Colonic mucosa (tissue), 4 donors: ENCODE measurements at places on chromosomes 1 and 21.

DNA sequence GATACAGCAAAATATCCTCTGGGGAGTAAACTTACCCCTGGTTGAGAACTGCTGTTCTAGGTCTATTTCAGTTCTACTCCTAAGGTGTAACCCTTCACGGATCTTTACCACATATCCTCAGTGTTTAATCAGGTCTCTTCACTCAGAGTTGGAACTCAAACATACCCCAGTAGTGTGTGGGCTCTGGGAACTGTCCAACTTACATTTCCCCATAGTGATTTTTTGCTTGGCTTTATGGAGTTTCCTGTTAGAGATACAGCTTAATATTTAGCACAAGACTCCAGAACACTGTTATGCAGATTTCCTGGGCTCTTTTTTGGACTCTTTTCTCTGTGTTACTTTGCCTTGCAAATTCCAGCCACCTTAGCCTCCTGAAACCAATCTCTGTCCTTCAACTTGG is 26.7 kb upstream of the LIN9 start:
- H3K4me1 ChIP-seq: no peaks in the 10 kb centered on the region

DNA sequence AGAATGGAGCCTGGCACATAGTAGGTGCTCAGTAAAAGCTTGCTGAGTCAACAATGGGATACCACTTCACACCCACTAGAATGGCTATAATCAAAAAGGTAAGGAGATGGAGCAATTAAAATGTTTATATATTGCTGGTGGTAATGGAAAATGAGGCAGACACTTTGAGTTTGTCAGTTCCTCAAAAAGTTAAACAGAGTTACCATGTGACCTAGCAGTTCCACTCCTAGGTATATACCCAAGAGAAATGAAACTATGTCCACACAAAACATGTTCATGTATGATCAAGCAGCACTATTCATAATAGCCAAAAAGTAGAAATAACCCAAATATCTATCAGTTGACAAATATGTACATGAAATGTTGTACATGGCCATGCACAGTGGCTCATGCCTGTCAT is 74.8 kb upstream of the ECE1 start:
- H3K36me3 ChIP-seq: no peaks in the 10 kb centered on the region
- no peak overlapping the region for H3K27ac ChIP-seq
- H3K4me3 ChIP-seq: no peak overlapping the region
- no peaks in the 10 kb centered on the region for H3K4me1 ChIP-seq

- no peaks in the 10 kb centered on the region for H3K4me1 ChIP-seq
- H3K4me3 ChIP-seq: no peak overlapping the region
- H3K27me3 ChIP-seq: no peaks in the 10 kb centered on the region
- H3K36me3 ChIP-seq: no peaks in the 10 kb centered on the region
Observed at GRCh38 chr1:101884621-101885020, 112.1 kb downstream of the OLFM3 start.

DNA sequence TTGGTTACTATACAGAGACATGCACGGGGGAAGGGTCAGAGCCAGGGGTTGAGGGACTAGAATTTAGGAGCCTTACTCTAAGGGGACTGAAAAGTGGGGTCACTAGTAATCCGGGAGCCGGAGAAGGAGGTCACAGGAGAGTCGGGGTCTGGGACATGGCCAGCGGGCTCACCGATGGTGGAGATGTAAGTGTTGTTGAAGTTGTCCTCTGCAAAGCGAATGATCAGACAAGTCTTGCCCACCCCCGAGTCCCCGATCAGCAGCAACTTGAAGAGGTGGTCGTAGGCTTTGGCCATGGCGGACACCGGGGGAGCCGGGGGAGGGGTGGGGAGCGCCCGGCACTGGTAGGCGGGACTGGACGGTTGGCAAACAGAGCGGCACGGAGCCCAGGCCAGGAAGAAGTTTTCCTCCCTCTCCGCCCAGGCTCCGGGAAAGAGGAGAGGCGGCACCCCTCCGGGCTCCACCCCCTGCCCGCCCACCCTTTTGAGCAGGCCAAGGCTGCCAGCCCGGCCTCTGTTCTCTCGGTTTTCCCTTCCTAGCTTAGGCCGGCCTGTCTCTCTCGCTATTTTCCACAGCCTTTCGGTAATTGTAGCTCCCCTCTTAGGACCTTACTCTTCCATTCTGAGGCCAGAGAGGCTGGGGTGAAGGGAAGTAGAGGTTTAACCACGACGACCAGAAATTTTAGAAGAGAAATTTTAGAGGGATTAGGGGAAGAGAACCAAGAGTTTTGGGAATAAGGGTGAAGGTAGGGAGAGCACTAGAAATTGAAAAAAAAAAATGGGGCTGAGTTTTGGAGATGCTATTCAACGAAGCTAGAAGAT is at the start of gene RAB13:
Gene RAB13 (minus strand): TSS at position 399 of the 821 bp plus-strand sequence. CDS start 103 bp downstream, at position 296.
- DNase-seq: peak; percentile 93
- no peaks in the 10 kb centered on the region for H3K27me3 ChIP-seq
- H3K4me3 ChIP-seq: peak within 1 kb of the TSS; percentile 47
- peak within 1 kb of the TSS; percentile 63 for H3K27ac ChIP-seq

DNA sequence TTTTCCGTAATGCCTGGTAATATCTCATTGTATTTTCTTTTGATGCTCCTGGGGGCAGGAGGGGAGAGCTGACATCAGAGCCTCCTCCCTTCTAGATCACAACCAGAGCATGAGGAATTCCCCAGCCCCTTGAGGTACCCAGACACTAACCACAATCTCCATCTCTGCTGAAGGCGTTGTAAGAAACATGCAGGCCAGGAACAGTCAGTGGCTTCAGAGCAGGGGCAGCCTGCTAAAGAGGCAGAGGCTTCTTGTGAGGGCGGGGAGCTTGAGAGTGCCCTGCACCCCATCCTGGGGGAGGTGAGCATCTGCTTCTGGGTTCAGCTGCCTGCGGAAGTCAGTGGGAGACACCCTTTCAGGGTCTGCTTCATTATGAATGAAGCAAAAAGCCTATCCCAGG is 19.0 kb downstream of the MAPKAPK2 start:
- peaks cover 9% of the 10 kb centered on the region for H3K4me1 ChIP-seq
- H3K4me3 ChIP-seq: no peak overlapping the region
- H3K36me3 ChIP-seq: no peaks in the 10 kb centered on the region
- no peak for DNase-seq
- no peak overlapping the region for H3K27ac ChIP-seq
- no peaks in the 10 kb centered on the region for H3K27me3 ChIP-seq

DNA sequence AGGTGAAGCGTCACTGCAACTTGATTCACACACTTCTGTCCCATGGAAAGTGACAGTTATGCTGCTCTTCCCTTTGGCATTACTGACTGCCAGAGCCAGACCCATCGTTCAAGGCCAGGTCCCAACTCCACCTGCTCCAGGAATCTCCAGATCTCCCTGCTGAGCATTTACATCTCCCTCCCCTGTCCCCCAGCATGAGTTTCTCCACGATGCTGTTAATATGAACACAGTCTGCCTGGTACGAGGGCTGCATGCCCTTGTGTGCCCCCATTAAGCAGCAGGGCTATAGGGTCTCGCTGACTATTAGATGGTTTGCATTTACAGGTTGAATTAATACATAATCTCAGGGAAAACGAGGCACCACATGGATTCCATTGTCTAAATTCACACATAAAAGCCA is 4.3 kb downstream of the F3 start:
- no peak for DNase-seq
- no peaks in the 10 kb centered on the region for H3K36me3 ChIP-seq
- H3K27me3 ChIP-seq: no peaks in the 10 kb centered on the region
- no peaks in the 10 kb centered on the region for H3K4me1 ChIP-seq

DNA sequence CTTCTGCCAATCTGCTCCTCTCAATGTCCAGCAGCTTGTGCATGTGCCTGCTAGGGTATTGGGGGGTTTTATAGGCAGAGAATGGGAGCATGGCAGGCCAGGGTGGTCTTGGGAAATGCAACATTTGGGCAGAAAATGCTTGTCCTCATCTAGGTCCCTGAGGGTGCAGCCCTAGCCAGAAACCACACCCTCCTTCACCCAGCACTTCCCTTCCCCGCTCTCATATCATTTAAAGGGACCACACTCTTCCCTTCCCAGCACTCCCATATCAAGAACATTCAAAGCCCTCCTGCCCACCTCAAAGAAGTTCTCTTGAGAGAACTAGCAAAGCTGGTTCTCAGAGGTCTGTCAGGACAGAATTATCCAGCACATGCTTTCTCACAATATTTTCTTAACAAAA is 62.1 kb downstream of the HSD3B1 start:
- no peak overlapping the region for H3K27ac ChIP-seq
- no peaks in the 10 kb centered on the region for H3K36me3 ChIP-seq
- H3K4me1 ChIP-seq: no peaks in the 10 kb centered on the region
- no peak overlapping the region for H3K4me3 ChIP-seq
- DNase-seq: no peak

DNA sequence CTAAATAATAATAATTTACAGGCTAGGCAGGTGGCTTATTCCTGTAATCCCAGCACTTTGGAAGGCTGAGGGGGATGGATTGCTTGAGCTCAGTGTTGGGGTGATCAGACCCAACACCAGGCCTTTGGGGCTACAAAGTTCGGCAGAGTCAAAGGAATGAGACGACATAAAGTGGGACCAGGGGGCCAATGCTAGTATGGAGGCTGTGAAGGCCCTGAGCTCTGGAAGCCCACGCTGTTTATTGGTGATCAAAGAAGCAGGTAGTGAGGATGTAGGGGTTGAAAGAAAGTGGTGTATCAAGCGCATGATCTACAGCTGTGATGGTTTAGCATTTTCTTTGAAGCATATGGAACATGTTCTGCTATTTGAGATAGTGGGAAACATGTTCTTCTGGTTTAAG is 5.6 kb downstream of the BTBD8 start:
- H3K27ac ChIP-seq: no peak overlapping the region
- no peak overlapping the region for H3K4me3 ChIP-seq
- H3K36me3 ChIP-seq: no peaks in the 10 kb centered on the region
- no peaks in the 10 kb centered on the region for H3K4me1 ChIP-seq
- no peaks in the 10 kb centered on the region for H3K27me3 ChIP-seq

DNA sequence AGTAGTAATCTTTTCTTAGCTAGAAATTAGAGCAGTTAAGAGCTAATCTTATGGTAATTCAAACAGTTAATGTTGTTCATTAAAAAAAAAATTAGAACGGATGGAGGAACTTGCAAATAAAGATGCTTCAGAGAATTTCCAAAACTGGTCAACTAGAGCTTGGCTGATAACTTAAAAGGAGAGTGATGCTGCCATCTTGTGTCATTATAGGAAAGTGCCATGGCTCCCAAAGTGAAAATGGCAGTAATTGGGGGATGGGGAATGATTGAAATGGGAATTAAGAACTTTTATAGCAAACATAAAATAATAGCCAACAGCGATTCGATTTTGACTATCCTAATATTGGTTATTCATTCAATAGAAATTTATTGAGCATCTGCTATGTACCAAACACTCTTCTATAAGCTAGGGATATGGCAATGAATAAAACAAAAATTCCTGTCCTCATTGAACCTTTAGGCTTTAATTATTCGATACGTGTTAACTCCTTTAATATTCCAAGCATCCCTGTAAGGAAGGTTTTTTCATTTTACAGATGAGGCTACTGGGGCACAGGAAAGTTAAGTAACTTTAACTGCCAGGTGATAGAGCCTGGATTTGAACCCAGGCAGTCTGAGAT is 5.7 kb upstream of the PLPP3 start:
- peak; percentile 43 for DNase-seq
- no peak overlapping the region for H3K4me3 ChIP-seq
- H3K27me3 ChIP-seq: no peaks in the 10 kb centered on the region
- no peaks in the 10 kb centered on the region for H3K36me3 ChIP-seq
